Fibroblast of the aortic adventitia (primary cell): ENCODE measurements at places on chromosomes 1 and 21. TPM values are rescaled to one million over a fixed set of nuclear protein-coding genes. Genes with fewer than 3 reads are reported as not detected.

GRCh38 chr1:48182439-48182838 lies 40.1 kb upstream of the SLC5A9 start:
- DNase-seq = no peak

DNA sequence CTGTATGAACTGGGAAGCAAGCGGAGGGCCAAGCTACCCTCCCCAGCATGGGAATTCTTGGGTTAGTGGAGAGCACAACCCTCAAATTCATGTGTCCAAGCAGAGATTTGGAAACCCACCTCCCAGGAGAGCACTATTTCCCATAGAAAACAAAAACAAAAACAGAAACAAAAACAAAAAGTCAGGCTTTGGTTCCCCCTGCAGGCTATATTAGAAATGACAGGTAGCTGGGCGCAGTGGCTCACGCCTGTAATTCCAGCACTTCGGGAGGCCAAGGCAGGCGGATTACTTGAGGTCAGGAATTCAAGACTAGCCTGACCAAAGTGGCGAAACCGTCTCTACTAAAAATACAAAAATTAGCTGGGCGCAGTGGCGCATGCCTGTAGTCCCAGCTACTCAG lies 10.8 kb downstream of the MINDY1 start:
- peak; percentile 56 for DNase-seq

The SETSIP gene
- not detected in 2 replicates for total RNA-seq

DNA sequence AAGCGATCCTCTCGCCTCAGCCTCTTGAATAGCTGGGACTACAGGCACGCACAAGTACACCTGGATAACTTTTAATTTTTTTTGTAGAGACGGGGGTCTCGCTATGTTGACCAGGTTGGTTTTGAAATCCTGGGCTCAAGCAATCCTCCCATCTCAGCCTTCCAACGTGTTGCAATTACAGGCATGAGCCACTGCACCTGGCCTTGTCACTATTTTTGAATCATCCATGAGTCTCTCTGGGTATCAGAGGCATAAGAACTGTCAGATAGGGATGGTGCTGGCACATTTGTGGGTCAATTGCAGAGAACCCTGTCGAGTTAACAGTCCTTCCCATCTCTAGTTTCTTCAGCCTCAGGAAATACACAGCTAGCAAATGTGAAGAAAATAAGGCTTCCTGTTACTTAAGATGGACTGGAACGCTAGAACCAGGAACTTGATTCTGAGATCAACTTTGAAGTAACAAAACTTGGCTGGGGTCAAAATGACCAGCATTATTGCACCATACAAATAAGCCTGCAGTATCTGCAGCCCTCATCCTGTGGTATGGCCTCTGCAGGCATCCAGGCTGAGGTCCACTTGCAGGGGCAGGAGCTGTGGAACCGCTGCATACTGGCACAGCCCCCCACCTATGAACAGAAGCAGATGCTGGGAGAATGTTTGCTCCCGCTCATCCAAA lies 124.3 kb upstream of the GADD45A start:
- DNase-seq = peak; percentile 77

The CLDN17 gene
- total RNA-seq = 0.49 TPM in 1 of 2 replicates, not detected in the other
